ENCODE measurements at places on chromosomes 3 and 15.

DNA sequence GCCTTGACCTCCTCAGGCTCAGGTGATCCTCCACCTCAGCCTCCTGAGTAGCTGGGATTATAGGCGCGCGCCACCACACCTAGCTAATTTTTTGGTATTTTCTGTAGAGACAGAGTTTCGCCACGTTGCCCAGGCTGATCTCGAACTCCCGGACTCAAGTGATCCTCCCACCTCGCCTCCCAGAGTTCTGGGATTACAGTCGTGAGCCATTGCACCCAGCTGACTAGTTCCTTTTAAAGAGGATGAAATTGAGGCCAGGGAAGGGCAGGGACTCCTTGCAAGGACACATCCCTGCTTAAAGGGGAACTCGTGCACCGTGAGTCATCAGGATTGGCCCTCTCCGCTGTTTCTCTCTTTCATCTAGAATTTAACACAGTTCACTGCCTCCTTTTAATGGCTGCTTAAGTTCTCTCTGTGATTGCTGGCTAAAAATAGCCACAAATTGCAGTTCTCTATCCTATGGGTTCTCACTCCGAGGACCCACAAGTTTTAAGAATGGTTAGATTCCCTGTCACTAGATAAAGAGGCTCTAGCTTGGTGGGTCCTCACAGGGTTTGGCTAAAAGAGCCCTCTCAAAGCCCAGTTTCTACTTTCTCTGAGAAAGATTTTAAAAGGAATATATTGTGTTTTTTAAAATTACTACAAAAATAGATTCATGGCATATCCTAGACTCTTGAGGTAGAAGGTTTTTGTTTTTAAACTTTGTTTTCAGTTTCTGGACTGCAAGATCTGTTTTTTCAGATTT lies 1.4 kb downstream of the CRTAP start:
- DNase-seq, result no peak

DNA sequence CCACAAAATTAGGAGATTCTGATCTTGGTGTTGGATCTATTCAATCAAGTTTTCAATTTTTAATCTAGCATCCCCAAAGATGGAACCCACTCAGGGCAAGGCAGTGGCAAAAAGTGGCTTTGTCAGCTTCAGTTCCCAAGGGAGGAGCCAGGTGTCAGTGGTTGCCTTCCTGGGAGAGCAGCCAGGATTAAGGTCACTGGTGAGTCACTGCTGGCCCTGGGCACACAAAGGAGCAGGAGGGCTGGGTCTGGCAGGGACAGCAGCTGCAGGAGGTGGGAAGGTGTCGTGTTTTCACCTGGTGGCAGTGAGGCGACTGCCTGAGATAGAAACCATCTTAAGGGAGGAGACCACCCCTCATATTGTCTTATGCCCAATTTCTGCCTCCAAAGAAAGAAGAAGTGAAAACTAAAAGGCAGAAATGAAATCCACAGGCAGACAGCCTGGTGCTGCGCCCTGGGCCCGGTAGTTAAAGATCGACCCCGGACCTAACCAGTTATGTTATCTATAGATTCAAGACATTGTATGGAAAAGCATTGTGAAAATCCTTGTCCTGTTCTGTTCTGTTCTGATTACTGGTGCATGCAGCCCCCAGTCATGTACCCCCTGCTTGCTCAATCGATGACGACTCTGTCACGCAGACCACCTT lies 5.9 kb upstream of the KLHL25 start:
- no peak for DNase-seq

- no peak for DNase-seq
Measured at GRCh38 chr15:34609102-34610057, 25.9 kb upstream of the GOLGA8B start.

DNA sequence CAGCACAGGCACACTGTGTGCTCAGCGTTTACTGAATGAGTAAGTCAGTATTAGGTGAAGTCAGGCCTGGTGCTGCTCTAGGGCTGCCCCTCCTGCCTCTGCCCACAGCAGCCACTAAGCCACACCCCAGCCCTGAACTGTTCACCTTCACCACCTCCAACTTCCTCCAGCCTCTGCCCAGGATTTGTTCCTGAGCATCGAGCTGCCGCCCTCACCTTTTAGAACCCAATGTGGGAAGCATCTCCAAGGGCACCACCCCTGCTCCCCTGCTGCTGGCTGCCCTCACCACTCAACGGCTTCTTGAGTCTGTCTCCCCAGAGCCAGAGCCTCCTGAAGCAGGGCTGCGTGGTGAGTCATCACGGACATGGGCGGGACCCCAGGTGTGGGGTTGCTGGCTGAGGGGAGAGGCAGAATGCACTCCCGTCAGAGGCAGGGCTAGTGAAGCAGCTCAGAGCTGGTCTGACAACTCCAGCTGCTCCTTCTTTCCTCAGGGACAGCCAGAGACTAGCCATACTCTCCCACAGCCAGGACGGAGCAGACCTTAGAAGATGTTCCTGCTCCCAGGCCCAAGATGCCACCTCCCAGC lies 5.8 kb downstream of the HYAL2 start:
- no peak for DNase-seq

DNA sequence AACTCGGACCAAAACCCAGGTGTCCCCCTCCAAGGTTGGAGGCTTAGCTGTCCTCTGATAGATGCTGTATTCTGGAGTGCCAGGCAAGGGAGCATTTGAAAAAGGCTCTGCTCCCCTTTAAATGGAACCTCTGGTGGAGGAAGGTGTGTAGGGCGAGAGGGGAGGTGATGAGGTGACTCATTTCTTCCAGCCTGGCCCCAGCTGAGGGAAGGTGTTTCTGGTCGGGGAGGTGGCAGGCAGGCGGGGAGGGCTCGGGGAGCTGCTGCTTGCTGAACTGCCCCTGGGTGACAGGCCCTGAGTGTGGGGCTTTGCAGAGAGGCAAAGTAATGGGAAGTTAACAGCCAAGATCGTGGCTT lies 18.8 kb downstream of the PSTPIP1 start:
- DNase-seq, result no peak

GRCh38 chr3:88988906-88989305 lies 118.5 kb upstream of the EPHA3 start:
- DNase-seq, result no peak

DNA sequence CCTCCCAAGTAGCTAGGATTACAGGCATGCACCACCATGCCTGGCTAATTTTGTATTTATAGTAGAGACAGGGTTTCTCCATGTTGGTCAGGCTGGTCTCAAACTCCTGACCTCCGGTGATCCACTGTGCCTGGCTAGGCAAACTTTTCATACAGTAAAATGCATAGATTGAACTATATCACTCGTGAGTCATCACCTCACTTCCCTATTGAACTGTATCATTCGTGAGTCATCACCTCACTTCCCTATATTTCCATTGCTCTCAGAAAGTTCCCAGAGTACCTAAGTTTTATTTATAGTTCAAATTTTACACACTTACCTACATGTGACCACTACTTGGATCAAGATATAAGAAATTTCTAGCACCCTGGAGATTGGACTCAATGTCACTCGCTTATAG lies 73.6 kb upstream of the ACAD9 start:
- no peak for DNase-seq

DNA sequence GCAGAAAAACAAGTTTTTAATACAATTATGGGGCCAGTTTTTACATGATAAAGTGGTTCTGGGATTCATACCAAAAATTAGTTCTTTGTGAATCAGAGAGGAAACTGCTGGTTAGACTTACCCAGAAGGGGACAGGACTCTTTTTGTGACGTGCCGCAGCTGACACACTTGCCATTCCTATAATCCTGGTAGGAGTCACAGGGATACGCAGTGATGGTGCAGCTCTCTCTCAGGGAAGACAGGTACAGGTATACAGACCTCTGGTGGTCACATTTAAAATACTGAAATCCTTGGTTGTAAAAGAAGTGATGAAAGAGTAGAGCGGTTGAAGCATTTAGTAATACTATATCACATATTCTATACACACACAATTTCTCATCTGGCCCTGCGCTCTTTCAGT lies 20.2 kb upstream of the TMEM41A start:
- no peak for DNase-seq

GRCh38 chr3:45955017-45955647 lies 11.9 kb downstream of the CXCR6 start:
- no peak for DNase-seq

- no peak for DNase-seq
Measured at GRCh38 chr15:29086001-29086400, 183.6 kb downstream of the NSMCE3 start.

GRCh38 chr15:85443046-85443445 lies 62.6 kb downstream of the AKAP13 start:
- DNase-seq, result no peak

- no peak for DNase-seq
Measured at GRCh38 chr3:172334671-172335207, 113.5 kb downstream of the GHSR start.

DNA sequence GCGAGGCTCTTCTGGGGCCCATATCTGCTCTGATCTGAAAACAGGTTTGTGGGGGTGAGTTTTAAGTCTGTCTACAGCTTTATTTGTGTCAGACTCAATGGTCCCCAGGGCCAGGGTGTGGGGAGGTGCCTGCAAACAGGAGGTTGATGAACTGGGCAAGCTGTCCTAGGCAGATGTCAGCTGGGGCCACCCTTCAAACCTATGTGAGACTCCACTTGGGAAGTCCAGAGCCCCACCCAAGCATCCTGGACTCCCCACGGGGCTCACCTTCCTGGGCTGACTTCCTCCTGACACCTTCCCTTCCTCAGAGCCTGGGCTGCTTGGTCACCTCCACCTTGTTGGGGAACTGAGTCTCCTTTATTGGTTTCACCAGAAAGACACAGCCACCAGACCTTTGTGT lies 8.6 kb upstream of the LYSMD4 start:
- no peak for DNase-seq
